Foreskin keratinocyte (primary cell): ENCODE measurements at places on chromosomes 12 and 14. TPM values are rescaled to one million over a fixed set of nuclear protein-coding genes. Genes with fewer than 3 reads are reported as not detected.

RARG gene
- polyA plus RNA-seq: 26.3 and 29.2 TPM in 2 replicates

ARHGAP9 gene
- polyA plus RNA-seq: 0.07 TPM in 1 of 2 replicates, not detected in the other

GLS2 gene
- 0.55 and 0.71 TPM in 2 replicates for polyA plus RNA-seq

SLC5A8 gene
- 0.02 and 0.06 TPM in 2 replicates for polyA plus RNA-seq

PLEKHG7 gene
- not detected in 2 replicates for polyA plus RNA-seq

DTX1 gene
- not detected in 2 replicates for polyA plus RNA-seq

GPR132 gene
- not detected in 2 replicates for polyA plus RNA-seq

LPAR5 gene
- polyA plus RNA-seq: 12.8 and 14.4 TPM in 2 replicates

KLHL33 gene
- not detected in 2 replicates for polyA plus RNA-seq

SPTLC2 gene
- 15.6 and 18.0 TPM in 2 replicates for polyA plus RNA-seq

TEP1 gene
- polyA plus RNA-seq: 7.5 and 7.7 TPM in 2 replicates

CCDC38 gene
- polyA plus RNA-seq: not detected in 2 replicates

CLEC14A gene
- polyA plus RNA-seq: not detected in 2 replicates

KRT79 gene
- not detected in 2 replicates for polyA plus RNA-seq

LGR5 gene
- polyA plus RNA-seq: not detected in 2 replicates

CIROP gene
- polyA plus RNA-seq: not detected in 2 replicates

WNT5B gene
- 19.2 and 23.6 TPM in 2 replicates for polyA plus RNA-seq

SSPN gene
- polyA plus RNA-seq: 0.21 and 0.24 TPM in 2 replicates

MYO1H gene
- not detected in 2 replicates for polyA plus RNA-seq

TUNAR gene
- polyA plus RNA-seq: not detected in 2 replicates

SIX6 gene
- not detected in 2 replicates for polyA plus RNA-seq

MARK3 gene
- 52.9 and 60.1 TPM in 2 replicates for polyA plus RNA-seq

LRP1-AS gene
- not detected in 2 replicates for polyA plus RNA-seq

TOX4 gene
- polyA plus RNA-seq: 39.6 and 44.8 TPM in 2 replicates

NOVA1 gene
- polyA plus RNA-seq: 0.06 and 0.35 TPM in 2 replicates

EIF4B gene
- polyA plus RNA-seq: 95.2 and 110 TPM in 2 replicates

RAB15 gene
- polyA plus RNA-seq: 3.9 and 5.0 TPM in 2 replicates

P2RX2 gene
- not detected in 2 replicates for polyA plus RNA-seq

OR10A7 gene
- polyA plus RNA-seq: not detected in 2 replicates

ADAMTS20 gene
- polyA plus RNA-seq: not detected in 2 replicates

BTBD7 gene
- 7.0 and 9.4 TPM in 2 replicates for polyA plus RNA-seq

ISM2 gene
- 0.03 and 0.04 TPM in 2 replicates for polyA plus RNA-seq

IL26 gene
- polyA plus RNA-seq: not detected in 2 replicates

SLCO1B1 gene
- not detected in 2 replicates for polyA plus RNA-seq

FBXW8 gene
- polyA plus RNA-seq: 2.7 and 4.2 TPM in 2 replicates
